Vagina (tissue), 2 donors: ENCODE measurements at places on chromosomes 5 and 9. TPM values are rescaled to one million over a fixed set of nuclear protein-coding genes. Genes with fewer than 3 reads are reported as not detected.

The TMEFF1 gene
- not detected for total RNA-seq

The PPP1R26 gene
- total RNA-seq: 7.9 TPM

The LVRN gene
- 1.7 TPM for total RNA-seq

The ACO1 gene
- total RNA-seq: 23.6 TPM

The TMEM203 gene
- 24.6 TPM for total RNA-seq

The NTNG2 gene
- 0.98 TPM for total RNA-seq

The RLN1 gene
- not detected for total RNA-seq

- DNase-seq: no peak
- H3K36me3 ChIP-seq: no peaks in the 10 kb centered on the region
- no peaks in the 10 kb centered on the region for H3K27me3 ChIP-seq
- no peak overlapping the region for H3K4me3 ChIP-seq
- H3K4me1 ChIP-seq: no peaks in the 10 kb centered on the region
Observed at GRCh38 chr5:33490071-33490665, 49.4 kb downstream of the TARS1 start.

- no peak overlapping the region for H3K27ac ChIP-seq
- DNase-seq: no peak
- H3K27me3 ChIP-seq: no peaks in the 10 kb centered on the region
- no peaks in the 10 kb centered on the region for H3K36me3 ChIP-seq
- H3K4me1 ChIP-seq: peaks cover 29% of the 10 kb centered on the region
- no peak overlapping the region for H3K4me3 ChIP-seq
Observed at GRCh38 chr5:151692312-151692711, 5.6 kb upstream of the SPARC start.

GRCh38 chr5:160287378-160288051 lies 24.8 kb downstream of the CCNJL start:
- H3K4me1 ChIP-seq: peaks cover 15% of the 10 kb centered on the region
- H3K4me3 ChIP-seq: no peak overlapping the region
- no peak for DNase-seq
- no peaks in the 10 kb centered on the region for H3K27me3 ChIP-seq

GRCh38 chr9:15469406-15469805 lies 41.4 kb downstream of the PSIP1 start:
- no peaks in the 10 kb centered on the region for H3K36me3 ChIP-seq
- H3K27me3 ChIP-seq: no peaks in the 10 kb centered on the region
- no peaks in the 10 kb centered on the region for H3K4me1 ChIP-seq
- H3K27ac ChIP-seq: no peak overlapping the region

DNA sequence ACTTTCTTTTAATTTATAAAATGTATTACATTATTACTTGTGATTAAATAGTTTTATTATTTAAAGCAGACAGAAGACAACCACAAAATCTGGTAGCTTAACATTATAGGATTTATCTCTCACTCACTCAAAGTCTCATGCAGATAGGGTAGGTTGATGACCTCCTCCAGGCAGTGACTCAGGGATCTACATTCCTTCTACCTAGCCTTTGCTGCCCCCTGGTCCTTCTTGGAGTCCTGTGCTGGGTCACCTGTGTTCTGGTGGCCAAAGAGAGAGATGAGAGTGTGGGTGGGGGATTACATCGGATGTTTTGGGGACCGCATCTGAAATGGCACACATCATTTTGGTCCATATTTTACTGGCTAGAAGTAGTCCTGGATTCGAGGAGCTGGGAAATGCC lies 95.7 kb upstream of the CTSL start:
- no peak for DNase-seq
- H3K4me1 ChIP-seq: no peaks in the 10 kb centered on the region
- H3K4me3 ChIP-seq: no peak overlapping the region
- H3K27ac ChIP-seq: no peak overlapping the region
- H3K27me3 ChIP-seq: no peaks in the 10 kb centered on the region
- H3K36me3 ChIP-seq: no peaks in the 10 kb centered on the region

DNA sequence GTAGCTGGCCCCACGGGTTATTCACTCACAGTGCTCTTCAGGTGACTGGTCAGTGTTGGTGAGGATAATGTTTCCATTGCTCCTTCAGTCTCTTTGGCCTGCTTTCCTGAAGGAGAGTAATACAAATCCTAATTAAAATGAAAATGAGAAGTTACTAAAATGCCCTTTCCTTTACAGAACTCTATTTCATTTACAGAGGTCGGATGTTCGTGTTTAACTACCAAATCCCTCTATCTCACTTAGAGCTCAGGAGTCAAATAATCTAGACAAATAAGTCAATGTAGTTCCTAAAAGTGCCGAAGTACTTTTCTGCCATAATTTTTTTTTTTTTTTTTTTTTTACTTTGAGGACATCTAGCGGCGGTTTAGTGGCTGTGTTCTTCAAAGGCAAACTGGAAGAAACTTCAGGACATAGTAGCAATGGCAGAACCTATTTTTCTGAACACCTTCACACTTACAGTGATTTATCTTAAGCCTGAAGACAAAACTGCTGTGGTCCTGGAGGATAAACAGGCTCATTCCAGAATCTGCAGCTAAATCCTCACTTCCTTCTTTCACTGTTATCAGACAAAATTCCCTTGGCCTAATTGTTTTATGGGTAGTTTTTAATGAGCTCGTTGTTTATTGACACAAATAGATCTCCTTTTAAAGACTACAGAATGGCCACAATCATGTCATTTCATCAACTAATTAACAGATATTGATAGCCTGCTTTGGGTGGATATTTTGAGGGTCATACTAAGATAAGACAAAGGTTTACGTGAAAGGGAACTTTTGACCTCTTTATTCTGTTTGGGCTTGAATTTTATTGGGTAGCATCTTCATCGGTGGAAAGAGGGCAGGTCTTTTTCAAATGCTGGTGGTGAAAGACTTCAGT lies 207.6 kb upstream of the DMRTA1 start:
- no peak for DNase-seq
- no peaks in the 10 kb centered on the region for H3K4me1 ChIP-seq
- no peak overlapping the region for H3K4me3 ChIP-seq
- H3K27ac ChIP-seq: no peak overlapping the region
- no peaks in the 10 kb centered on the region for H3K36me3 ChIP-seq

GRCh38 chr5:168766426-168766700 lies 187.2 kb upstream of the PANK3 start:
- no peak for DNase-seq
- peaks cover 12% of the 10 kb centered on the region for H3K4me1 ChIP-seq
- H3K4me3 ChIP-seq: no peak overlapping the region

DNA sequence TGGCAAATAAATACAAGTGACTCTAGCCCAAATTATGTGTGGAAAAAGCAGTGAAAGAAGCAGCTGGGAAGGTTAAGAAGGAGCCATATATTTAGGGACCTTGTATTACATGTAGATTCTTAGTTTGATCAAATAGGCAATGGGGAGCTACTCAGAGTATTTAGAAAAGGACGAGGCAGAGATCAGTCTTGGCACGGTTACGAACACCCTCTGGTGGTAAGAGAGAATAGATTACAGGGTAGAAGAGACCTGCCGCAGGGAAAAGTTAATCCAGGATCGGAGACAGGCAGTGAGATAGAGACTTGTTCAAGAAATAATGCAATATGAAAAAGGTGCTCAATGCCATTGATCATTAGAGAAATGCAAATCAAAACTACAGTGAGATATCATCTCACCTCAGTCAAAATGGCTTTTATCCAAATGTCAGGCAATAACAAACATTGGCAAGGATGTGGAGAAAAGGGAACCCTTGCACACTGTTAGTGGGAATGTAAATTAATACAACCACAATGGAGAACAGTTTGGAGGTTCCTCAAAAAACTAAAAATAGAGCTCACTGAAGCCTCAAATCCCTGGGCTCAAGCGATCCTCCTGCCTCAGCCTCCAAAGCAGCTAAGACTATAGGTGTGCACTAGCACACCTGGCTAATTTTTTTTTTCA lies 12.0 kb downstream of the INIP start:
- H3K27ac ChIP-seq: no peak overlapping the region
- no peaks in the 10 kb centered on the region for H3K4me1 ChIP-seq
- no peaks in the 10 kb centered on the region for H3K36me3 ChIP-seq

DNA sequence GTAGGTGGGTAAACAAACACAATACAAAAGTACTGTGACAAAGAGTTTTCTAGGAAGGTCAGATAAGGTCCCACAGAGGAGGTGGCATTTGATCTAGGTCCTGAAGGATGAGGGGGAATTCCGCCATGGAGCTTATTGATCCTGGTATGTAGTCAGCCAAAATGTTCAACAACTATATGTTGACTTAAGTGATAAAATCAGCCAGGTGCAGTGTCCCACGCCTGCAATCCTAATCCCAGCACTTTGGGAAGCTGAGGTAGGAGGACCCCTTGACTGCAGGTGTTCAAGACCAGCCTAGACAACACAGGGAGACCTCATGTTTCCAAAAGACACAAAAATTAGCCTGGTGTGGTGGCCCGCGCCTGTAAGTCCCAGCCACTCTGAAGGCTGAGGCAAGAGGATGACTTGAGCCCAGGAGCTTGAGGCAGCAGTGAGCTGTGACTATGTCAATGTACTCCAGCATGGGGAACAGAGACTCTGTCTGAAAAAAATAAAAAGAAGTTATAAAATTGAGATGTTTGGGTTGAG lies 46.4 kb upstream of the PLIN2 start:
- peak overlapping the region; percentile 19 for H3K27ac ChIP-seq
- no peak for DNase-seq
- H3K4me3 ChIP-seq: no peak overlapping the region
- no peaks in the 10 kb centered on the region for H3K27me3 ChIP-seq
- no peaks in the 10 kb centered on the region for H3K4me1 ChIP-seq
- no peaks in the 10 kb centered on the region for H3K36me3 ChIP-seq

DNA sequence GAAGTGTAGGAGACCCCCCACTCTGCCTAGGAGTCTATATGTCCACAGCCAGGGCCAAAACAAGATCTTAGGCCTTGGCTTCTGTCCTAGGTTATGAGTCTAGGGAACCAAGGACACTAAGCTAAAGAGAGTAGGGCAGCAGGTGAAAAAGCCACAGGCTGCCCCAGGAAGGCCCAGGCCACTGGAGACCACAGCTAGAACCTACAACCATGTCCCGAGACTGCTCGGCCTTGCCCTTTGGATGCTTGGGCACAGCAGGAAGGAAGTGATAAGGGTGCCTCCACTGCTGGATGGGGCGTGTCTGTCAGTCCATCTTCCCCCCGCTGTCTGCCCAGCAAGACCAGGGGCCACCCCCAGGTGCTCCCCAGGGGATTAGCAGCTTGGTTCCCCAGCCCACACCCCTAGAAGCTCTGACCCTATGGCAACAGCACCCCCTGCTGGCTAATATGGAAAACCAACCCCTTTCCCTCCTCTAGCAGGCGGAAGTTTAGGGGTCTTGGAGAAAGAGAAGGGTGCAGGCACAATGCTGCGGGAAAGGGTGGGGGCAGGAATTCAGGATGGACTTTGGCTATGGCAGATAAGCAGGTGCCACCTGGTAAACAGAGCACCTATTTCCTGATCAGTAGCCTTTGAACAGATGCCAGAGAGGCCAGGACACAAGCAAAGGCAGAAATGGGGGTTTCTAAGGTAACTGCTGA lies 10.5 kb upstream of the IRF1 start:
- no peaks in the 10 kb centered on the region for H3K27me3 ChIP-seq
- peak overlapping the region; percentile 17 for H3K27ac ChIP-seq
- peak; percentile 86 for DNase-seq

- H3K4me1 ChIP-seq: peaks cover 70% of the 10 kb centered on the region
- DNase-seq: no peak
- H3K27me3 ChIP-seq: no peaks in the 10 kb centered on the region
Observed at GRCh38 chr5:112918679-112919078, 3.3 kb downstream of the REEP5 start.

GRCh38 chr5:122333564-122333963 lies 21.5 kb downstream of the SNCAIP start:
- H3K27me3 ChIP-seq: no peaks in the 10 kb centered on the region
- H3K4me3 ChIP-seq: no peak overlapping the region
- H3K27ac ChIP-seq: no peak overlapping the region

DNA sequence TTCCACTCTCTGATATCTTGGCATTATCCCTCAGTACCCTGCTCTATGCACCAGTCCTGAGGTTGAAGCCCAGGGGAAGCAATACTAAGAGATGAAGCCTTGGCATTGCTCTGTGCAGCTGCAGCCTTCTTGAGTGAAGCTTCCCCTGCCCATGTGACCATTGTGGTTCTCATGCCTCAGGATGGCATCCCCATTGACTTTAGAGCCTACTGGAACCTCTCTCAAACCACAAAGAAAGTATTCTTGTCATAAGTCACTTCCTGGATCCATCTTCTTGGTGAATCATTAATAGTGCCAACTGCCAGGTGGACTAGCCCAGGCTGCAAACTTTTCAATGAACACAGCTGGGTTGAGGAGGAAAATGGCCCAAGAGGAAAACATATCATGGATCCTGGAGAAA lies 283.9 kb upstream of the RFX3 start:
- no peaks in the 10 kb centered on the region for H3K27me3 ChIP-seq
- no peak for DNase-seq
- no peak overlapping the region for H3K27ac ChIP-seq
- no peaks in the 10 kb centered on the region for H3K36me3 ChIP-seq
- H3K4me1 ChIP-seq: no peaks in the 10 kb centered on the region

GRCh38 chr5:146699138-146699537 lies 179.4 kb downstream of the PPP2R2B start:
- H3K4me3 ChIP-seq: no peak overlapping the region
- no peaks in the 10 kb centered on the region for H3K36me3 ChIP-seq
- H3K4me1 ChIP-seq: no peaks in the 10 kb centered on the region
- no peak for DNase-seq
- no peaks in the 10 kb centered on the region for H3K27me3 ChIP-seq
- no peak overlapping the region for H3K27ac ChIP-seq

GRCh38 chr9:106868087-106868486 lies 5.1 kb downstream of the ZNF462 start:
- no peak for DNase-seq
- no peaks in the 10 kb centered on the region for H3K36me3 ChIP-seq
- H3K4me1 ChIP-seq: peaks cover 83% of the 10 kb centered on the region
- H3K27ac ChIP-seq: peak overlapping the region; percentile 42
- H3K4me3 ChIP-seq: no peak overlapping the region
- H3K27me3 ChIP-seq: no peaks in the 10 kb centered on the region

GRCh38 chr5:145939540-145940065 lies 3.2 kb downstream of the SH3RF2 start:
- H3K4me3 ChIP-seq: no peak overlapping the region
- no peaks in the 10 kb centered on the region for H3K36me3 ChIP-seq
- peaks cover 25% of the 10 kb centered on the region for H3K4me1 ChIP-seq
- no peaks in the 10 kb centered on the region for H3K27me3 ChIP-seq
- no peak for DNase-seq

- no peaks in the 10 kb centered on the region for H3K27me3 ChIP-seq
- H3K4me3 ChIP-seq: no peak overlapping the region
- no peak for DNase-seq
- peaks cover 6% of the 10 kb centered on the region for H3K36me3 ChIP-seq
Observed at GRCh38 chr5:42721484-42721883, 35.1 kb upstream of the CCDC152 start.

- no peak for DNase-seq
- H3K36me3 ChIP-seq: no peaks in the 10 kb centered on the region
- no peaks in the 10 kb centered on the region for H3K27me3 ChIP-seq
- H3K27ac ChIP-seq: no peak overlapping the region
- H3K4me1 ChIP-seq: no peaks in the 10 kb centered on the region
Observed at GRCh38 chr9:79057576-79057975, 514.2 kb upstream of the TLE4 start.

DNA sequence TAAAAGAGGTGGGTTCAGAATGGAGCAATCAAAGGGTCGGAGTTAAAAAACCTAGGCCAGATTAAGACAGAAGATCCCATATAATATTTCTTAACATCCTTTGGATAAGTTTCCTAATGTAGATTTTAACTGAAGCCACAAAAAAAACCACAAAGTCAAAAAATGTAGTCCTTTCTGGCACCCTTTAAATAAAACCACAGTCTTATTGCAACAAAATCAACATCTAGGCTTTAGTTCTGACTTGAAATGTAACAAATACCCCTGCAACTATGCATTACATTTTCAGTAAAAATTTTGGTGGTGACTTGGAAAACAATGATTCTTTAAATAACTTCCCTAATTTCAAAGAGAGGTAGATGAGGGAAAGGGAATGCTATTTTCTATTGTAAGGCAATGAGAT lies 109.2 kb downstream of the PSAT1 start:
- no peak for DNase-seq
- no peaks in the 10 kb centered on the region for H3K27me3 ChIP-seq
- H3K36me3 ChIP-seq: no peaks in the 10 kb centered on the region
